ENCODE measurements at places on chromosomes 13 and 19.

DNA sequence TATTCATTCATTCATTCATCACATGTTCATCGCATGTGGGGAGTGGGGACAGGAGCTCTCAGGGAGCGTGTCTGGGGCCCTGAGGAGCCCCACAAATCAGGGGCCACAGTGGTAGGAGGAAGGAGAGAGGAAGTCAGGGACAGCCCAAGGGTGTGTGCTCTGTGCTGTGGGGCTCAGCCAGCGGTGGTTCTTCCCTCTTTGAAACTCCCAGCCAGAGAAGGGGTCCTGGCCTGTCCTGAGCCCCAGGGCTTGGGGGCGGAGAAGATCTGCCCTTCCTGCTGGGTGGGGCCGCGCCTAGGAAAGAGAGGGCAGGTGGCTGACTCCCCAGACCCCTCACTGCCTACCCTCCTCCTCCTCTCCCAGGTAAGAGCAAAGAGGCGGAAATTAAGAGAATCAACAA lies 14.6 kb downstream of the AP2A1 start:
- peaks cover 31% of the 10 kb centered on the region for H3K4me1 ChIP-seq
- no peak for DNase-seq
- H3K36me3 ChIP-seq, result peaks cover 7% of the 10 kb centered on the region
- no peaks in the 10 kb centered on the region for H3K27me3 ChIP-seq
- H3K4me3 ChIP-seq, result no peak overlapping the region

DNA sequence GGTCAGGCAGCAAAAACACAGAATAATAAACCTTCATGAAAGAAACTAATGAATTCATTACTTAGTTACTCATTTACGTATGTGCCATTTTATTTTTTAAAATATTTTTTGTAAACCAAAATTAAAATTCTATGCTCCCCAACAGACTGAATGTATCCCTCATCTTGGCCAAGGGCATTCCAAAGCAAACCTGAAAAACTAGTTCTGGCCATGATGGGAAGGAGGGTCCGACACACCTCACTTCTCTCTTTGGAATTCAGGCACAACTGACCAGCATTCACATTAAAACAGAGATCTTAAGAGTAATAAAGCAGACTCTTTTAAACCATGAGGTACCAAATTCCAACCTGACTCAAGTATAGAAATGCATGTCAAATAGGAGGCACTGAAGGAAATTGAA lies 1576.9 kb upstream of the SPRY2 start:
- no peaks in the 10 kb centered on the region for H3K27me3 ChIP-seq
- no peak for DNase-seq
- peaks cover 3% of the 10 kb centered on the region for H3K36me3 ChIP-seq
- no peak overlapping the region for H3K27ac ChIP-seq
- no peaks in the 10 kb centered on the region for H3K4me1 ChIP-seq

DNA sequence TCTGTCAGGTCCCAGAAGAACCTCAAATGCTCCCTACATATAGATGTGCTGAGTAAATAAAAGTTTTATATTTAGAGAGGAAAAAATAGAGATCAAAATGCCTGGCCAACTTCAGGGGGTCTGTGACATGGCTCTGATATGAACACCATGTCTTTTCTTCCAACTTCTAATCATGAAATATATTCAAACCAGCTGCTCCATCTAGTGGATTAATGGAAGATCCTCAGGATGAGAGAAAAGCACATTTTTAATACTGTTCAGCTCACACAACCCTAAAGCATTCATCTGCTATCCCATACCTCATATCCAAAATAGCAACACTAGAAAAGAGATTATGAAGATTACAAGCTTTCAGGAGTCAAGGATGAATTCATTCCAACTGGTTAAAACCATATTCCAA lies 56.0 kb upstream of the DOCK9 start:
- peaks cover 1% of the 10 kb centered on the region for H3K36me3 ChIP-seq
- H3K27ac ChIP-seq, result no peak overlapping the region
- no peak overlapping the region for H3K4me3 ChIP-seq

- H3K4me3 ChIP-seq, result no peak overlapping the region
- no peak for DNase-seq
- H3K27ac ChIP-seq, result no peak overlapping the region
- H3K36me3 ChIP-seq, result peaks cover 2% of the 10 kb centered on the region
- H3K27me3 ChIP-seq, result no peaks in the 10 kb centered on the region
- H3K4me1 ChIP-seq, result no peaks in the 10 kb centered on the region
Measured at GRCh38 chr13:48954081-48954480, 21.6 kb upstream of the FNDC3A start.

GRCh38 chr19:48355365-48355954 lies 8.3 kb downstream of the TMEM143 start:
- H3K27ac ChIP-seq, result no peak overlapping the region
- peaks cover 9% of the 10 kb centered on the region for H3K36me3 ChIP-seq
- H3K4me1 ChIP-seq, result peaks cover 14% of the 10 kb centered on the region
- no peaks in the 10 kb centered on the region for H3K27me3 ChIP-seq
- DNase-seq, result no peak

DNA sequence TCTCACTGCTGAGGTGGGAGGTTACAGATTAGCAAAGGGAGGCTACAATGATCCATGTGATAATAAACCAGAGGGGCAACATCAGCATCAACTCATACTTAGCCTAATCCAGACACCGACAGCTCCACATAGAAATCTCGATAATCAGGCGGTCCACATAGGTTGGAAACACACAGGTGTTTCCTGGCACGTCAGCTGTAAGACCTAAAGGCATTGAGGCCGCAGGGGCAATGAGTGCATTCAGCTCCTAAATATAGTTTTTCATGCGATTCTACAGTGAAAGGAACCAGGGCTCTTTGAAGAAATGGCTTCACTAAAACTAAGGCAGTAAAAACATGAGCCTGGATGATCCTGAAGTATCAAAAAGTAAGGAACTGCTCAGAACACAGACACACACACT lies 19.3 kb downstream of the PLPP2 start:
- DNase-seq, result no peak
- peaks cover 7% of the 10 kb centered on the region for H3K4me1 ChIP-seq

- no peak for DNase-seq
- H3K36me3 ChIP-seq, result peaks cover 26% of the 10 kb centered on the region
- no peaks in the 10 kb centered on the region for H3K27me3 ChIP-seq
- peak overlapping the region; percentile 4 for H3K27ac ChIP-seq
Measured at GRCh38 chr13:99565478-99566124, 64.3 kb downstream of the TM9SF2 start.

GRCh38 chr19:28646629-28647028 lies 566.3 kb downstream of the UQCRFS1 start:
- no peak for DNase-seq
- H3K36me3 ChIP-seq, result no peaks in the 10 kb centered on the region
- H3K4me1 ChIP-seq, result no peaks in the 10 kb centered on the region
- H3K27me3 ChIP-seq, result peaks cover 14% of the 10 kb centered on the region
- H3K4me3 ChIP-seq, result no peak overlapping the region
- no peak overlapping the region for H3K27ac ChIP-seq

- H3K27me3 ChIP-seq, result peaks cover 53% of the 10 kb centered on the region
- H3K4me1 ChIP-seq, result no peaks in the 10 kb centered on the region
- H3K4me3 ChIP-seq, result no peak overlapping the region
Measured at GRCh38 chr19:16914421-16914820, 25.6 kb downstream of the F2RL3 start.

DNA sequence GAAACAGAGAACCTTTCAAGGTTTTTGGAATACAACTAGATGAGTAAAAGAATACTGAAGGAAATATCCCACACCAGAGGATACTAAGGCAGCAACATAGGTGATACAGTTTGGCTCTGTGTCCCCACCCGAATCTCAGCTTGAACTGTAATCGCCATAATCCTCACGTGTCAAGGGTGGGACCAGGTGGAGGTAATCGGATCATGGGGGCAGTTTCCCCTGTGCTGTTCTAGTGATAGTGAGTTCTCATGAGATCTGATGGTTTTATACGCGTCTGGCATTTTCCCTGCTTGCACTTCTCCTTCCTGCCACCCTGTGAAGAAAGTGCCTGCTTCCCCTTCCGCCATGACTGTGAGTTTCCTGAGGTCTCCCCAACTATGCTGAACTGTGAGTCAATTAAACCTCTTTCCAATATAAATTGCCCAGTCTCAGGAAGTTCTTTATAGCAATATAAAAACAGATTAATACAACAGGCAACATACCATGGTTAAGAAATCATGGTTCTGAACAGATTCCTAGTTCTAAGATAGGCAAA lies 97.0 kb downstream of the ABCC4 start:
- peaks cover 14% of the 10 kb centered on the region for H3K36me3 ChIP-seq
- H3K4me3 ChIP-seq, result no peak overlapping the region
- H3K4me1 ChIP-seq, result no peaks in the 10 kb centered on the region
- no peaks in the 10 kb centered on the region for H3K27me3 ChIP-seq
- no peak overlapping the region for H3K27ac ChIP-seq
- DNase-seq, result no peak

DNA sequence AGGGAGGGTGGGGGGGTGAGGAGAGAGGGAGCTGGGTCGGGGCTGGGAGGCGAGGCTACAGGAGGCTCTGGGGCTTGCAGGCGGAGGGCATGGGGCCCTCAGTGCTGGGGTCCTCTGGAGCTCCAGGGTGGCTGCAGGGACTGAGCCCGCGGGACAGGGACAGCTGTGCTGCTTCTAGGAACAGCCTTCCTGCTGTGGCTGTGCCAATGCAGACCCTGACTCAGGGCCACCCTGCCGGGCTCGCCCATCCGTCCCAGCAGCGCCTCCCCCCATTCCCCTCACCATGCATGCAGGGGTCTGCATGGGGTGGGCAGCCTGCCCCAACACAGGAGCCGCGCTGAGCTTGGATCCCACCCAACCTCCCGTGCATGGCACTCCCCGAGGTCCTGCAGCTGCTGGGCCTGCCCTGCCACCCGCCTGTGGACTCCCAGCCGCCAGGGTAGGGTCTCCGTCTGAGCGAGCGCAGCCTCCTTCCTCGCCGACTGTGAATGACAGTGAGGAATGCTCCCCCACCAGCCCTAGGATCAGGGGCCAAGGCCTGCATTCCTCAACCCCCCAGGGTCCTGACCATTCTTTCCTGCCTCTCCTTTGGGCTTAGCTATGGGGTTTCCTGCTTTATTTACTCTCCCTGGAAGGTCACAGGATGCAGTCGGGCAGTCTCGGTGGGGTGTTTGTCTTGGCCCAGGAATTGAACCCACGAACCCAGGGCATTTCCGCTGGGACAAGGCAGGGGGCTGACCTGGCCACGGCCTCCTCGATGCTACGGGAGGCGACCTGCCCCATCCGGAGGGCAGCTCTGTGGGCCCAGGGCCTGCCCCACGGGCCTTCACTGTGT lies 23.4 kb downstream of the CEBPG start:
- peaks cover 4% of the 10 kb centered on the region for H3K4me1 ChIP-seq
- no peak overlapping the region for H3K27ac ChIP-seq
- H3K27me3 ChIP-seq, result no peaks in the 10 kb centered on the region
- no peak for DNase-seq
- peaks cover 2% of the 10 kb centered on the region for H3K36me3 ChIP-seq

- H3K27me3 ChIP-seq, result no peaks in the 10 kb centered on the region
- H3K4me1 ChIP-seq, result peaks cover 23% of the 10 kb centered on the region
- no peak for DNase-seq
- peaks cover 17% of the 10 kb centered on the region for H3K36me3 ChIP-seq
- no peak overlapping the region for H3K27ac ChIP-seq
Measured at GRCh38 chr19:18593367-18594095, 4.9 kb downstream of the REX1BD start.

- H3K4me1 ChIP-seq, result peaks cover 71% of the 10 kb centered on the region
- no peaks in the 10 kb centered on the region for H3K27me3 ChIP-seq
- H3K27ac ChIP-seq, result peak overlapping the region; percentile 86
- DNase-seq, result no peak
Measured at GRCh38 chr19:18488403-18488723, 33.5 kb downstream of the ELL start.

DNA sequence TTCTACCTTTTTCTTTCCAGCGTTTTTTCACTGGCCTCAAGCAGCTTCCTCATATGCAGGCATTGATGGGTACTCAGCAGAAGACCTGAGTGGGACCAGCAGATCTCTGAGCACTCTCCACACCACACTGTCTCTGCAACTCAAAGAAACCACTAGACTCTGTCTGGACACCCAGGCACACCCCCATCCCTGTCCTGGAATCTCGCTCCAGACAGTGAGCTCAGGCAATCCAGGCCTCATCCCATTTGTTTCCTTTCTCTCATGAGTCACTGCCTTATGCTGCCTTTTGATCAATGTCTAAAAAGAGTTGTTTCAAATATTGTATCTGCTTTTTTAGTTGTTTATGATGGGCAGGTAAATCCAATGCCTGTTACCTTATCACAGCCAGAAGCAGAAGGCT lies 19.7 kb upstream of the POP4 start:
- peaks cover 18% of the 10 kb centered on the region for H3K4me1 ChIP-seq
- H3K27ac ChIP-seq, result peak overlapping the region; percentile 84
- H3K27me3 ChIP-seq, result no peaks in the 10 kb centered on the region
- no peak for DNase-seq

DNA sequence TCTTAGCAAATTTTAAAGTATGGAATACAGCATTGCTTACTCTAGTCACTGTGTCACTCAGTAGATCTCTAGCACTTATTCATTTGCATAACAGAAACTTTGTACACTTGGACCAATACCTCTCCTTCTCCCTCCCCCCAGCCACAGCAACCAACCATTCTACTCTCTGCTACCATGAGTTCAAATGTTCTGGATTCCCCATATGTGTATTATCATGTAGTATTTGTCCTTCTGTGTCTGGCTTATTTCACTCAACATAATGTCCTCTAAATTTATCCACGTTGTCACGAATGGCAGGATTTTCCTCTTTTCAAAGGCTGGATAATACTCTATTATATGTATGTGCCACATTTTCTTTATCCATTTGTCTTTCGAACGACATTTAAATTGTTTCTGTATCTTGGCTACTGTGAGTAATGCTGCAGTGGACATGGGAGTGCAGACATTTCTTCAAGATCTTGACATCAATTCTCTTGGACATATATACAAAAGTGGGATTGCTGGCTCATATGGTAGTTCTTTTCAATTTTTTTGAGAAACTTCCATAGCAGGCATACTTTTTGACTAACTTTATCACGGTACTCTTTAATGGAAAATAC lies 184.5 kb upstream of the SOX21 start:
- H3K4me3 ChIP-seq, result no peak overlapping the region
- no peak for DNase-seq
- H3K27me3 ChIP-seq, result no peaks in the 10 kb centered on the region

GRCh38 chr13:50805805-50806204 lies 37.7 kb downstream of the DLEU7 start:
- H3K4me1 ChIP-seq, result peaks cover 5% of the 10 kb centered on the region
- no peaks in the 10 kb centered on the region for H3K36me3 ChIP-seq
- no peak for DNase-seq
- no peak overlapping the region for H3K27ac ChIP-seq
- no peak overlapping the region for H3K4me3 ChIP-seq

- H3K27me3 ChIP-seq, result no peaks in the 10 kb centered on the region
- H3K36me3 ChIP-seq, result peaks cover 4% of the 10 kb centered on the region
- H3K27ac ChIP-seq, result no peak overlapping the region
Measured at GRCh38 chr19:928471-929202, 2.8 kb downstream of the ARID3A start.

- no peak overlapping the region for H3K4me3 ChIP-seq
- H3K27me3 ChIP-seq, result no peaks in the 10 kb centered on the region
- peaks cover 18% of the 10 kb centered on the region for H3K4me1 ChIP-seq
- H3K27ac ChIP-seq, result no peak overlapping the region
- no peak for DNase-seq
Measured at GRCh38 chr13:50070186-50070585, 54.9 kb downstream of the KCNRG start.

- no peaks in the 10 kb centered on the region for H3K4me1 ChIP-seq
- H3K4me3 ChIP-seq, result no peak overlapping the region
- peaks cover 1% of the 10 kb centered on the region for H3K36me3 ChIP-seq
Measured at GRCh38 chr19:3322199-3322978, 44.0 kb upstream of the NFIC start.

All from central memory CD8-positive, alpha-beta T cell (primary cell).